CD4-positive, alpha-beta memory T cell (primary cell): ENCODE measurements at places on chromosomes 3 and 15. TPM values are rescaled to one million over a fixed set of nuclear protein-coding genes. Genes with fewer than 3 reads are reported as not detected.

The SLC6A20 gene
- not detected for total RNA-seq

The QRICH1 gene
- 172 TPM for total RNA-seq

The FBXW12 gene
- not detected for total RNA-seq

The GPR87 gene
- total RNA-seq: not detected

The ZNF774 gene
- 0.81 TPM for total RNA-seq

The DHFR2 gene
- total RNA-seq: 15.9 TPM

The HRG gene
- not detected for total RNA-seq

The P2RY1 gene
- total RNA-seq: 0.08 TPM

The CORO2B gene
- total RNA-seq: not detected

The GPR62 gene
- total RNA-seq: not detected

The ZCWPW2 gene
- total RNA-seq: 1.5 TPM

The PLSCR2 gene
- 0.72 TPM for total RNA-seq

The CPA3 gene
- not detected for total RNA-seq

The IL17RE gene
- 2.4 TPM for total RNA-seq

The SPINK8 gene
- not detected for total RNA-seq

The CLEC3B gene
- total RNA-seq: 1.5 TPM

The TEX55 gene
- not detected for total RNA-seq

The ATP8B4 gene
- 0.44 TPM for total RNA-seq

The HLTF gene
- total RNA-seq: 20.0 TPM
